ENCODE measurements at places on chromosomes 11 and 22. TPM values are rescaled to one million over a fixed set of nuclear protein-coding genes. Genes with fewer than 3 reads are reported as not detected.

ST14 gene
- not detected for polyA plus RNA-seq

KCTD14 gene
- polyA plus RNA-seq = 0.85 TPM

DNA sequence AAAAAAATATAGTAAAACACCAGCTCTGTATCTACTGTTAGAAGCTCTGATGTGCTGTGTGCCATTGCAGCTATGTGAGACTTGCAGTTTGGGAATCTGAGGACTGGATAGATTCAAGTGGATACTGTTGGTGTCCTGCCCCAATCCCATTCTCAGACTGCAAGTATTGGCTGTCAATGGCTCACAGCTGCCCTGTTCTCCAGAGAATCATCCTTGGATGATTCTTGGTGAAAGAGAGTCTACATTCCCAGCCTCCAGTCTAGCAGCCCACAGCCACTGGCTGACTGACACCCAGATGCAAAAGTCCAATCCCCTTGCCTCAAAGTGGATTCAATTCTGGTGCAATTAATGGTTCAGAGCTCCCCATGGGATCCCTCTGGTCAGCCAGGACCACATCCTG lies 206.1 kb upstream of the MTNR1B start:
- DNase-seq = no peak

DNA sequence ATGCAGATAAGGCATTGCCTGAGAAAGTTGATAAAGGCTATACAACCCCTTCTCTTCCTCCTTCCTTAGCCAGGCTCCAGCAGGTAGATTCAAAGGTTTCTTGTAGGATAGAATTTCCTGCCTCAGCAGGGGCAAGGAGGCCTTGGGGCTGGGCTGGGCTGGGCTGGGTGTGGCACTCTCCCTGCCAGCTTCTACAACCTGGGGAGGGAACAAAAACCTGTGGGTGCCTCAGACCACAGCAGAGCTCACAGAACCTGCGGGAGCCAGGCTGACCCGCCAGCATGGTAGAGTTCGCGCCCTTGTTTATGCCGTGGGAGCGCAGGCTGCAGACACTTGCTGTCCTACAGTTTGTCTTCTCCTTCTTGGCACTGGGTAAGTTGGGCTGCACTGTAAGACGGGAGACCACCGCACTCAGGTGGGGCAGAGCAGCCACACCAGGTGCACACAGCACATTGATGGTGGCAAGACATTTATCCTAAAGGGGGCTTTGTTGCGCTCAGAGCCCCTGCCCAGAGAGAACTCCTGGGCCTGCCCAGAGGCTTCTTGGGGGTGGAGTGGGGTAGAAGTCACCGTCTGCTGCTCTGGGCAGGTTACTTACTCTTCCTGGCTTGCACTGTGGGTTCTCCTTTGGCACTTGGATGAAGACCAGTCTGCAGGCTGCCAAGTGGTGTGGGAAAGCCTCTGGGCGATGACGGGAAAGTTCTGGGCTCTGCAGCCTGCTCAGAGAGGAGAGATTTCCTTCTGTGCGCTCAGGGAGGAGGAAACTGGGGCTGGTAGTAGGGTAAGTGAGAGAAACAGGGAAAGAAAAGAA lies at the start of gene MOGAT2:
Gene MOGAT2 (plus strand): TSS at position 231 of the 811 bp plus-strand sequence. CDS start 51 bp downstream, at position 282.
- no peak for DNase-seq

- peak; percentile 20 for DNase-seq
Observed at GRCh38 chr11:121592708-121593107, 139.9 kb upstream of the SORL1-AS1 start.

DNA sequence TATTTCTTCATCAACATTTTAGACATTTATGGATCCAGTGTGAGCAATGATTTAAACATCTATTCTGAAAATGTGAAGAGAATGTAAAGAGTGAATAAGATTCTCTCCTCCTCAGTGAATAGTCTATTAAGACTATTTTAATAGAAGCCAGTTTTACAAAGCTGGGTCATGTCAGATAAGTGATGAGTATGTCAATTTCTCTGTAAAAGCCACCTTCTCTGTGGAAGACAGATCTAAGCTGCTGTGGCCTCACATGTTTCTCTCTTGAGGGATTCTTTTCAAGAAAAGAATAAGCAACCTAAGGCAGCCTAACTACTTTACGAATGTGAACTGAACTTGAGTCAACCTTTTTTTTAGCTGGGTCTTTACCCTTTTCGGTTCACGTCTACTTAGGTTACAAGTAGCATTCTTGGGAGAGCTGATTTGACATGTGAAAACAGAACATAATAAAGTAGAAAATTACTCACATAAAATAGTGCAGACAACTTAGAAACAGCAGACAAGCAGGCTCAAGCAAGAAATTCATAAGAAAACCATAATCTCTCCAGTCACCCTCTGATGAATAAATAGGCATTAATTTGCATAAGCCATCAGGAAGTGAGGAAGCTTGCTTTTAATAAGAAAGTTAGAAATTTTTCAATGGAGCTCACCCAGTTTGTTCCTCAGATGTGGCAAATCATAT lies 9.9 kb downstream of the CTSC start:
- no peak for DNase-seq

DNA sequence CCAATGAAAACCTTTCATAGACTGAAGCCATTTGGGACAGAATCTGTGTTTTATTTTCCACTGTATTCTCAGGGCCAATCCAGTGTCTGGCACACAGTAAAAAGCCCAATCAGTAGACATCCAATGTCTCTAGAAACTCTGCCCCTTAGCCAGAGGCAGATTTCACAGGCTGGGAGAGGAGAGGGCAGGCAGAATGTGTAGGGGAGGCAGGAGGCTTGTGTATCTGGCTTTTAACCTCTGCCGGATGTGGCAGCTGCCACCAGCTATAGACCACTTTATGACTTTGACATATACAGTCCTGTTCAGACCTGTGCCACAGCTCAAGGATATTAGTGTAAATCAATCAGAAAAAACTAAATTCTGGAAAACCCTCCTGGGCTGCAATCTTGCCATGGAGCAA lies 4.4 kb downstream of the EXPH5 start:
- no peak for DNase-seq

DNA sequence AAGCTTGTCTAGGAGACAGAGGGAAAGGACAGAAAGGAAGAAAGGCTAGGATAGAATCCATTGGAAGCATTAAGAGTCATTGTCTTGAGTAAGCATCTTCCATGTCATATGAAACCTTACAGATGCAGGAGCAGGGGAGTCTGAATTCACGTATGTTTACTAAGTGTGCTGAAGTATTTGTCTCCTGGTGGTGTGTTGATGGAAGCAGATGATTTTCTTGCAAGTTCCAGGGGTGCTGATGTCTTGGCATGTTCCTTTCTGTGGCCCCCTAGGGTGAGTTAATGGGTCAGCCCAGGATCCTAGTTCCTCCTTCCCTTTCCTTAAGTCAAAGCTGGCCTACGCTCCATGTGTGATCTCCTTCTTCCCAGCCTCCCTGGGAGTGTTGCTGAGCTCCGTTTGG lies 110.2 kb downstream of the TEAD1 start:
- DNase-seq = peak; percentile 39

DNA sequence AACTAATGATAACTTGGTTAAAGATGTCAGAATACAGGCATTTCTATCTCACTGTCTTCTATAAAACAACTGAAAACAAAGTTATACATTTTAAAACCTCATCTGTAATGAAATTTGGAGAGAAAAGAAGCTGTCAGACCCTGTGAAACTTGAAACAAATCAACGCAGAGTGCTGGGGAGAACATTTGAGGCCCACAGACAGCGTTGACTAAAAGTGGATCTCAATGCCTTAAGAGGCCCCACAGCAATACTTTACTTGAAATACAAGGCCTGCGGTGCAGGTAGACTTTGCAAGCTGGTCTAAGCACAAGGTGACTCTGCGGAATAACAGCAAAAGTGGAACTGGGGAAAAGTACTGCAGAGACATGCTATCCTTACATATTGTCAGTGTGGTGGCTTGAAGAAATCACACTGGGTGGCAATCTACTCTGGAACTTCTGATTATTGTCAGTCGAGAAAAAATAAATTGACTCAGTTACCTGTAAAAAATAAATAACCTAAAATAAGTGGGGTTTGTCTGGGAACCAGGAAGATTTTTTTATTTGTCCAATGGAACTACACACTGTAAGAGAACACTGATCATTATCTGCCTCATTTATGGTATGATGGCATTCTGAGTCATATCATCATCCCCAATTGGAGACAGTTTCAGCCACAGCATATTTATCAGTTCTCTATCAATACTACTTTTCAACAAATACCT lies 138.9 kb downstream of the LUZP2 start:
- DNase-seq = peak; percentile 7

DNA sequence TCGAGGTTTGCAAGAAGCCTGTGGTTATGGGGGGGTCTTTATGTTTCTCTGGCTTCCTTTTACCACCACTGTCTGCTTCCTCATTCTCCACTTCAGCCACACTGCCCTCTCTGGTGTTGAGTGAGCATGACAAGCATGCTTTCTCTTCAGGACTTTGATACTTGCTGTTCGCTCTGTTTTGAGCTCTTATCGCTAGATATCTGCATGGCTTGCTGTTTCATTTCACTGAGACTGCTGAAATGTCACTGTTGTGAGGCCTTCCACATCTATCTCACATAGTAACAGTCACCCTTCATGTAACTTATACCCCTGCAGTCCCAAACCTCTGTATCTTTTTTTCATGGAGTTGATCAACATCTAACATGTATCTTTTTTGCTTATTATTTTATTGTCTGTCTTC lies 59.8 kb downstream of the TMEM135 start:
- DNase-seq = peak; percentile 29
